ENCODE measurements at places on chromosomes 12 and 14.

GRCh38 chr12:77648716-77649115 lies 182.0 kb upstream of the NAV3 start:
- no peak for DNase-seq

- no peak for DNase-seq
Measured at GRCh38 chr12:26158078-26158764, 33.4 kb upstream of the BHLHE41 start.

DNA sequence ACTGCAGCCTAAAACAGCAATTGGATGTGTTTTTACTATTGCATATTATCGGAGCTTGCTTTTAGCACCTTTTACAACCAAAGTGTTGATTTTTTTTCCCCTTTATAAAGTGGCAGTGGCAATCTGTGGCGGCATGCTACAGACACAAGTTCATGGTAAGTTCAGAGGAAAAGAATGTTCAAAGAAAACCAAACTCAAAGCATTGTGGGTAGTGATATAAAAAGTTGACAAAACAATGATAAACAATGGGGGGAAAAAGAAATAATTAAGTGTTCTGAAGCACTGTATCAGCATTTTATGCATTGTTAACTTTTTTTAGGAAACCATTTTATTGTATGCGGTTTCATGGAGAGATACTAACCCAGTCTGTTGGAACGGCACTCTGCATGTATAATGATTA lies 492.0 kb upstream of the SOX5 start:
- no peak for DNase-seq

DNA sequence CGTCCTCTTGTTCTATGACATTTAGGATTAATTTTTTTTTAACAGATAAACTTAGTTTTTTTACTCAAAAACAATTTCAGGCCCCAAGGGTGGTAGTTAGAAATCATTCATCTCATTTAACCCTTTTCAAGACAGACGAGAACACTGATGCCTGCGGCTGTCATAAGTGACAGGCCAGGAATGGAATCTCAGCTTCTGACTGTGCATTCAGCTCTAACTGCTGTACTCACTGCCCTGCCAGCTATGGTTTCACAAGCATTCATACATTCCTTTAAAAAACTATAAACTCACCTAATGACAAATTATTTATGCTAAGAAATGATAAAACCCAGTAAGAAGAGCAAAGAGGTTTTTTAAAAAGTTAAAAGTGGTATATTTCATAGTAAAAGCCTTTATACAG lies 8.8 kb downstream of the DENND5B start:
- DNase-seq, result no peak

DNA sequence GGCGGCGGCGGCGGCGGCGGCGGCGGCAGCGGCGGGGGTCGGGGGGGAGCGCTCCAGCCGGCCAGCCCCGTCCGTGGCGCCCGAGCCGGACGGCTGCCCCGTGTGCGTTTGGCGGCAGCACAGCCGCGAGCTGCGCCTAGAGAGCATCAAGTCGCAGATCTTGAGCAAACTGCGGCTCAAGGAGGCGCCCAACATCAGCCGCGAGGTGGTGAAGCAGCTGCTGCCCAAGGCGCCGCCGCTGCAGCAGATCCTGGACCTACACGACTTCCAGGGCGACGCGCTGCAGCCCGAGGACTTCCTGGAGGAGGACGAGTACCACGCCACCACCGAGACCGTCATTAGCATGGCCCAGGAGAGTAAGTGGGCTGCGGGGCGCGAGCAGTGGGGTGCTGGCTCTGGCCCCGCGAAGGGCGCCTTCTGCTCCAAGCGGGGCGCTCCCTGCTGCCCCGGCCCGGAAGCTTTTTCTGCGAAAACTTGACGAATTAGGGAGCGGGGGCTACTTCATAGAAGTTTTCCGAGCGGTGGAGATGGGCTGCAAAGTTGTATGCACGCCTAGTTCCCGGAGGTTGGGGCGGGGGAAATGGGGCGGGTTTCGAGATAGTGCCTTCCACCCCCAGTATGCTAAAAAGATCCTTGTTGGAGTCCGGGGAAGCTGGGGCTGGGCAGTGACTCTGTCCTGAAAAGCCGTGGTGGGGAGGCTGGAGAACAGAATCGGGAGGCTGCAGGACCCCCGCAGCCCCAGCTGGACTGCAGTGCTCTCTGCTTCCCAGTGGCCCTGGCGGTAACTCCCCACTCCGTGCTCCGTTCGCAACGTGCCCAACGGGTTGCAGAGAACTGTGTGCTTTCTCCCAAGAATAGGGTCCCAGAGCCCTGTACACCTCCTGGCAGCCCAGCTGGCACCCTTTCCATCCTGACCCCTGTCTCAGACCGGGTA lies 751 bp downstream of the GDF11 start:
- DNase-seq, result no peak

DNA sequence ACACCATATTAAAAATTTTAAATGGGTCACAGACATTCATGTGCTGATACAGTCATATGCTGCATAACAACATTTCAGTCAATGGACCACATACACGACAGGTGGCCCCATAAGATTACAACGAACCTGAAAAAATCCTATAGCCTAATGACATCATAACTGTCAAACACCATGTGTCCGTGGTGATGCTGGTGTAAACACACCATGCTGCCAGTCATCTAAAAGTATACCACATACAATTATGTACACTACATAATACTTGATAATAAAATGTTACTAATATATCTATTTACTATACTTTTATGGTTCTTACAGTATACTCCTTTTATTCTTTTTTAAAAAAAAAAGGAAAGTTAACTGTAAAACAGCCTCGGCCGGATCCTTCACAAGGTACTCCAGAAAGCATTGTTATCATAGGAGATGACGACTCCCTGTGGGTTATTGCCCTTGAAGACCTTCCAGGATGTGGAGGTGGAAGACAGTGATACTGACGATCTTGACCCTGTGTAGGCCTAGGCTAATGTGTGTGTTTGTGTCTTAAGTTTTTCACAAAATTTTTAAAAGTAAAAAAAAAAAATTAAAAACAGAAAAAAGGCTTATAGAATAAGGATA lies 5.0 kb upstream of the TDG start:
- no peak for DNase-seq

DNA sequence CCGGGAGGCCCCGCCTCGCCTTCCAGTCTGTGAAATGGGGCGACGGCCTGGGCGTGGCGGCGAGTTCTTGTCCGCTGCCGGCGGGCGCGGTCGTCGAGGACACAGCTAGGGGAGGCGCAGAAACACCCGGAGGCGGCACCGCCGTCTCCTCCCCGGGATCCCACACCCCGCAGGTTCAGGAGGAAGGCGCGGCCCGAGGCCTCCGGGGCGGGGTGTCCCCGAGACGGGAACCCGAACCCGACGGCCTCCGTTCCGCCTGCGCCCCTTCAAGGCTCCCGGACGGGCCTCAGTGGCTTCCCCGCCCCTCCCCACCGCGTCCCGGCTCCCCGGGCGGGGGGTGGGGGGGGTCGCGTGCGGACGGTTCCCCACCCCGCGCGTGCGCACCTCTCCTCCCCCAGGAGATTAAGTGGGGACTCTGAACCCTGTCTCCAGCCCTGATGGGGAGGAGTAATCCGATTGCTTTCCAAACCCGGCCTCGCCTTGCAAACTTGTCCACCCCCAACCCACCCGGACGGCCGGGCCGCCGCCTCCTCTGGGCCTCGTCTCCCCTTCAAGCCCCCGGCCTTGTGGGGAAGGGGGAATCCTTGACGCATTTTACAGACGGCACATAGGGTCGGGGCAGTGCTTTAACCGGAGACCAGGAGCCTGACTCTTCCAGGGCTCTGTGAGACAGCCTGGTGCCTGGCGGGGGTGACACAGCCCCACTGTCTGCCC lies 35.3 kb upstream of the ANKRD9 start:
- no peak for DNase-seq

Measured in stimulated activated CD8-positive, alpha-beta memory T cell treated with anti-CD3 and anti-CD28 coated beads, Interleukin-7, amount 100 ng/mL, for 1 hour (primary cell).